NCI-H187 treated with DMSO at 0.1 percent for 48 hours (cell line): ENCODE measurements at places on chromosomes 7 and 10.

- DNase-seq = no peak
These were observed 15.5 kb upstream of the CRTAC1 start for GRCh38 chr10:98045785-98046389.

DNA sequence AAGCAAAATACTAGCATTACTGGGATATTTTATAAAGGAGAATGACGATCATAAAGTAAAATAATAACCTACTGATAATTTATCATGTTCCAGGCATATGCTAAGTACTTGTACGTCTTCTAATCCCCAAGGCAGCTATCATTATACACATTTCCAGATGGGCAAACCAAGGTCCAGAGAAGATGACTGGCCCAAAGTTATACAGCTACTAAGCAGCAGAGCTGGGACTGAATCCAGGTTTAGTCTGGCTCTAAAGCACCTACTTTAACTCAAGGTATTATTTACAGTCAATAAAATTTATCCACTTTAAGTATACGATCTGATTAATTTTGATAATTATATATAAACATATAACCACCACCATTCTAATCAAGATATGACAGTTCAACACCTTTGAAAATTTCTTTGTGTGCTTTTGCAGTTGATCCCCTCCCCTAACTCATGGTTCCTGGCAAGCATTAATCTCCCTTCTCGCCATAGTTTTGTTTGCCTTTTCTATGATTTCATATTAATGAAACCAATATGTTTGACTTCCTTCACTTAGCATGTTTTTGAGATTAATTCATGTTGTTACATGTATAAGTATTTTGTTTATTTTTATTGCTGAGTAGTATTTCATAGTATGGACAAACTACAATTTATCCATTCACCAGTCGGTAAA, 126.7 kb downstream of the CPEB3 start:
- no peak for DNase-seq

DNA sequence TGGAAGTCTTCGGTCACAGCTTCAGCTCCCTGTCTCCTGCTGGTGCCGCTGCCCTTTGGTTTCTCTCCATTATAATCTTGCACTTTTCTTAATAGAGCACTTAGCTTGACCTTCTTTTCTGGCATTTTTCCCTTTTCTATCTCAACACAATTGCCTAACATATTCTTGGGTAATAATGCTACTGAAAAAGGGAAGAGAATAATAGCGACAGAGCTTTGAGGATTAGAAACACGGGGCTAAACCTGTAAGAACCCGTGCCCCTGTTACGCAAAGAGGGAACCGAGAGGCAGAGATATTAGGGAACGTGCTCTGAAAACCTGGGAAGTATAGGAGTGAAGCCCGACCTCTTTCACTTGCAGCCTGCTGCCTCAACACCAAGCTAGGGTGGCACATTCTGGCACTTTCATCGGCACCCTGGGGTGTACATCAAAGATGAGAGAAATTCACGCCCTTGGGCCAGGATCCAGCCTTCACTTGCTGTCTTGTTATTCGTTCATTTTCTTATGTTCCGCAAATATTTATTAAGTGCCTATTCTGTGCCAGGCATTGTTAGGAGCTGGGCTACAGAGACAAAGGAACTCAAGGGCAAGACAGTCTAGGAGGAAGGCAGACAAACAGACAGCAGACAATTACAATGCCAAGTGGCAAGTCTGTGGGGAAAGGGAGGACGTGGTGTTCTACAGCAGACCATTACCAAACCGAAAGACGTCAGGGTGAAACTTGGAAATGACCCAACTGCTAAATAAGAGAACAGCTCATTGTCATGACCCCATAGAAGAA, 33.0 kb upstream of the GALNTL5 start:
- no peak for DNase-seq

GRCh38 chr7:74379938-74380337, 73.8 kb upstream of the GTF2IRD1 start:
- DNase-seq = no peak

GRCh38 chr10:131886237-131886636, 14.6 kb upstream of the PPP2R2D start:
- no peak for DNase-seq

- no peak for DNase-seq
These were observed 3.3 kb upstream of the MAP3K8 start for GRCh38 chr10:30430544-30431298.

GRCh38 chr7:94183289-94183749, 179.2 kb upstream of the BET1 start:
- DNase-seq = no peak

- no peak for DNase-seq
These were observed 136.2 kb upstream of the CTTNBP2 start for GRCh38 chr7:118009419-118009818.

DNA sequence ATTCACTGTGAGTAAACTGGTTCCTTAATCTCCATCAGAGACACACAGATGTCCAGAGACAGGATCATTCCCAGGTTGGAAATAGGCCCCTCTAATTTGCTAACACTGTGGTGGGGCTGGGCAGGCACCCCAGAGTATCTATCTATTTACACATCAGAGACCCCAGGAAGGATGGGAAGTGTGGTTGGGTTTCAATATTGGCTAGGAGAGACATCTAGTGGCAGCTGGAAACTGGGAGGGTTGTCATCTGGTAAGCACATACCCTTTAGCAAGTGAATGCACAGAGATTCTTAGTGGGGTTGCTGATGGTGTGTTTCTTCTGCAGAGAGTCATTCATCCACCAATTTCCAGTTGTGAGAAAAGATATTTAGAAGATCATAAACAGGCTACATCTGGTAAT, 36.0 kb upstream of the NRG3 start:
- DNase-seq = no peak

DNA sequence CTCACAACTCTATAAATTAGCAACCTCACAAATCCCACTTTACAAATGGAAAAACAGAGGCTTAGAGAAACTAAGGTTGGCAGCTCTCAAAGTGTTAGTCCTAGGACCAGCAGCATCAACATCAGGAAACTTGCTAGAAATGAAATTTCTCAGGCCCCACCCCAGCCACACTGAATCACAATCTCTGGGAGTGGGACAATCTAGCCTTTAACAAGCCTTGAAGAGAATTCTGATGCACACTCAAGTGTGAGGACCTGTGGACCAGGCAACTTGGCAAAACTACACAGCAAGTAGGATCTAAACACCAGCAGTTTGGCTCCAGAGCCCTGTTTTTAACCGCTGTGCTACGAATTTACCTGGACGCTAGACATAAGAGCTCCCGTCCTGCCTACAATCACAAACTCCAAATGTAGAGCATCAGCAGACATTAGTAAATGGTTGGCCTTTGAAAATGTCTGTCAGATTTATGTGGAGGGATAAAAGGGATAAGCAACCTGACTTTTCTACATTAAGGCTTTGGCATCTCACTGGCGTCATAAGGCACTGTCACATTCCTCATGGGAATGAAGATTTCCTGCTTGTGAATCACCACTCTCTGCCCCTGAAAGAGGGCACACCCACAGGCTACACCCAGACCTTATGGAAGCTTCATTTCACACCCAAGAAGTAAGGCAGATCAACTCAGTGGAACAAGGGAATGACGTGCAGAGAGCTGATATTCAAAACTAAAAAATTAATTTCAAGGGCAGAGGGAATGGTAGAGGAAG, 34.5 kb downstream of the PPP1R3C start:
- DNase-seq = no peak

GRCh38 chr10:45408421-45409319, 34.7 kb downstream of the ALOX5 start:
- DNase-seq = no peak

GRCh38 chr10:19017116-19017890, 31.3 kb upstream of the MALRD1 start:
- no peak for DNase-seq

- no peak for DNase-seq
These were observed 3.8 kb downstream of the COMTD1 start for GRCh38 chr10:75231672-75232581.

GRCh38 chr7:157003756-157004520, 6.5 kb downstream of the MNX1 start:
- DNase-seq = no peak

DNA sequence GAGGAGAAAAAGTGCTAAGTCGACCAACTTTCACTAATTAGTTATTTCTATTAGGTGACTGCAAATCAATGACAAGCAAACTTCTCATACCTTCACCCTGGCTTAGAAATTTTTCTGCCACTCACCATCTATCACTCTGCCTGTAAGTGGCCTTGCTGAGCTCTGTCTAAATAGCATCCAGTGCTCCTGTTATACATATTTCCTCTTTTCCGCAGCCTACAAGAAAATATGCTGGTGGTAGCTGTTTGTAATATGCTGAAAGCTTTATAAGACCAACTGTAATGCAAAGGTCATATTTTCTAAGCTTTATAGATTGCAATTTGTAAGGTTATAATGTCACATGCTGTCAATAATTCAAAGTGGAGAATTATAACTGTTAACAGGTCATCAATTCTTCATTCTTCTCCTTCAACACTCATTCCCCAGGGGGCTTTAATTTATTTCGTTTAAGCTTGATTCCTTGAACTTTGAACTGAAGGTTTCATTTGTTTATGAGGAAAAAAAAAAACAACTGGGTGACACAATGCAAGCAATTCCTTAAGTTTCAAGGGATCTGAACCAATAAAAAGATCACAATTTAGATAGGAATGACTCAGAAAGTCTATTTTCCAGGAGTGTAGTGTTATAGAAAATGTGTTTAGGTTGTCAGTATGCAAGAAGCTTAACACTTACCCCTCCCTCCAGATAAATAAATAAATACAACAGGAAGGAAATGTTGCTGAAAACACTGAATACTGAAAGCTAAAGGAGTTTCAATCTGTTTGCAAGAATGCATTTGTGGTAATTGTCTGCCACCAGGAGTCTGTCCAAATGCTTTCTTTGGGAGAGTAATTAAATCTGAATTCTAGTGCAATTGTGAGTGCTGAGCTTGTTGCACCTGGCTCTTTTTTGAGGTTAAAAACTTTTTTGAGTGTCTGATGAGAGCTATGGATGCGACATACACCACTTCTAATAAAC, 183.7 kb downstream of the SORCS1 start:
- DNase-seq = no peak

DNA sequence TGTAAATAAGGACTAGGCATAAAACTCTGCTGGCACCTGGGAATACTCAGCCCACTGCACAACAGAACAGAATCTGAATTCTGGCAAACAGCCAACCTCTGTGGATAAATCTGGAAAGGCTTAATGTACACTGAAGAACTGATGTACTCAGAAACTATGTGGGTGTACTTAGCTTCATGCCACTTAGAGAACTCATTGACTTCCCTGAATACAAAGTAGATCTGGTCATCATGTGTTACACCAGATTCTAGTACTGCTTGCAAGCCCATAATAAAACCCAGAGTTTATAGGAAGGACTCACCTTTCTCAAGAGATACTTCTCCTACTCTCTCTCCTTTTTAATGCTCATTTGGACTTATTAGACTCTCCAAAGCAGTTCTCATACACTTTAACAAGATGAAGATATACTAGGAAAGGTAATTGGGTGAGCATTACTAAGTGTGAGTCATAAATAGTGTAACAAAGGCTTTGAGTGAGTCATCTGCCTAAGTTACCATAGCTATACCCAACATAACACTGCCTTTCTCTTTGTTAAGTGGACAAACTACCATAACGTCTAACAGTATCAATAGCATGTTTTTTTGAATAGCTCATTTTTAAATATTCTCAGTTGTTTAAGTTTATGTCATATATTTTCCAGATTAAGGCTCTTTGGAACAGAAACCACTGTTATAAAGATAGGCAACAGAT, 309.1 kb downstream of the MDFIC start:
- peak; percentile 100 for DNase-seq

- DNase-seq = no peak
These were observed 121.2 kb downstream of the EMX2 start for GRCh38 chr10:117663750-117664149.

- DNase-seq = no peak
These were observed 192.0 kb downstream of the ADAM12 start for GRCh38 chr10:126196281-126196680.

DNA sequence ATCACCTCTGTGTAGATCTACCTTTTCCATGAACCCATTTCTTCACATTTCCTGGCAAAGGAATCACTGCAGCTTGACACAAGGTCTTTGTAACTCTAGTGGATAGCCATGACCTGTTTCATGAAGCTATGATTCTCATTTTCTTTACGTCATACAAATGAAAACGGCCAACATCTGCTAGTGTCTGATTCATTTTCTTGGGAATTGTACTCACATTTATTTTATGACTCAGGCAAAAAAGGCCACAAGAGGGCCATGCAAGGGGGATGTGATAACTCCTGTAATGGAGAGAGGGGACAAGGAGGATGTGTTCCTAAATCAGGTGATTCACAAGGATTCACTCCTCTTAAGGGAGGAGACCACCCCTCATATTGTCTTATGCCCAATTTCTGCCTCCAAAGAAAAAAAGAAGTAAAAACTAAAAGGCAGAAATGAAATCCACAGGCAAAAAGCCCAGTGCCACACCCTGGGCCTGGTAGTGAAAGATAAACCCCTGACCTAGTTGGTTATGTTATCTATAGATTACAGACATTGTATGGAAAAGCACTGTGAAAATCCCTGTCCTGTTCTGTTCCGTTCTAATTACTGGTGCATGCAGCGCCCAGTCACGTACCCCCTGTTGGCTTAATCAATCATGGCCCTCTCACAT, 249.9 kb downstream of the IPMK start:
- DNase-seq = no peak

GRCh38 chr10:36181426-36182178, 539.5 kb upstream of the FZD8 start:
- DNase-seq = no peak

GRCh38 chr10:66326876-66327275, 599.0 kb upstream of the LRRTM3 start:
- DNase-seq = no peak

- DNase-seq = no peak
These were observed 163.8 kb downstream of the LCOR start for GRCh38 chr10:96995851-96996250.

- no peak for DNase-seq
These were observed 83.3 kb downstream of the CTBP2 start for GRCh38 chr10:125076891-125077541.

- no peak for DNase-seq
These were observed 32.2 kb downstream of the SVOPL start for GRCh38 chr7:138668946-138669345.

- DNase-seq = no peak
These were observed 1256.1 kb upstream of the LRRN3 start for GRCh38 chr7:109834851-109835250.

DNA sequence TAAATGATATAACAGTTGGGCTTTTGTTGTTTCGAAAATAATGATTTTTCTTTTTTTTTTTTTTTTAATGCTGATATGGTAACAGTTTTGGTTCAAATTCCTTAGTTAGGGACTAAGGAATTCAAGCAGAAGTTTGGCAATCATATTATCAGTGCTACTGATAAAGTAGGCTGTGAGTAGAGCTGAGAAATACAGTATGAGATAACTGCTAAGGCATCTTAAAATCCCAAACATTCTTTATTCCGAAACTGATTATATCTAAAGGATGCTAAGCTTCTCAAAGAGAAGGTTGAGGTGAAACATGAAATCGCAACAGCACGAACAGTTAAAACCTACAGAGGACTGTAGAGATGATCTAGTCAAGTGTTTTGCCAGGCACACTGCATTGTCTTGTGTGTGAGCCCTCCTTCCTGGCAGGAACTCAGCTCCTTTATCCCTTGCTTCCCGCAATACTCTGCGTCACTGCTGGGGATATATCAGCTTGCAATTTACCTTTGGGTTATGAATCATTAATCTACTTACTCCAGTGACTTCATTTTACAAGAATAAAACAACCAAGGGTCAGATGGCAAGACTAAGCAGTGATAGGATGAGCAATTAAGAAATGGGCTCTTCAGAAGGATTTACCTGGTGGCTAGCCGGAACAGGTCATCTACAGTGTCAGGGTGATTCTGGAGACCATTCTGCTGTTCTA, 36.7 kb downstream of the IRF5 start:
- DNase-seq = no peak

GRCh38 chr10:124158592-124158991, 65.2 kb upstream of the CHST15 start:
- no peak for DNase-seq
